Endodermal cell (in vitro differentiated cells): ENCODE measurements at places on chromosomes 16 and 17. TPM values are rescaled to one million over a fixed set of nuclear protein-coding genes. Genes with fewer than 3 reads are reported as not detected.

The HOXB1 gene
- total RNA-seq = not detected in 2 replicates

DNA sequence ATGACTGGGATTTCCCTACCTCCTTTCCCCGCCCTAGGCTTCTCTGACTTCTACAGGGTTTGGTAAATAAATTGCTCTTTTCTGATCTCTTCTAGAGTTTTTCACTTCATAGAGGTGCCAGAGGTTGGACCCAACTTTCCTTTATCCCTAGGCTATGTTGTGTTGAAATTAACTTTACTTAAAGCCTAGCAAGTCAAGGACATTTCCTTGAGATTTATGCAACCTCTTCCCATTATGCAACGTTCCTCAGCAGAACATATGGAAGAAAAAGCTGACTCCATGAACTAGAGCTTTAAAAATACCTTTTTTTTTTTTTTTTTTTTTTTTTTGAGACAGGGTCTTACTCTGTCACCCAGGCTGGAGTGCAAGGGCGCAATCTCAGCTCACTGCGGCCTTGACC, 15.5 kb downstream of the MPO start:
- DNase-seq = no peak
- H3K36me3 ChIP-seq = no peaks in the 10 kb centered on the region
- no peak overlapping the region for H3K27ac ChIP-seq
- H3K27me3 ChIP-seq = peaks cover 50% of the 10 kb centered on the region
- no peaks in the 10 kb centered on the region for H3K4me1 ChIP-seq

DNA sequence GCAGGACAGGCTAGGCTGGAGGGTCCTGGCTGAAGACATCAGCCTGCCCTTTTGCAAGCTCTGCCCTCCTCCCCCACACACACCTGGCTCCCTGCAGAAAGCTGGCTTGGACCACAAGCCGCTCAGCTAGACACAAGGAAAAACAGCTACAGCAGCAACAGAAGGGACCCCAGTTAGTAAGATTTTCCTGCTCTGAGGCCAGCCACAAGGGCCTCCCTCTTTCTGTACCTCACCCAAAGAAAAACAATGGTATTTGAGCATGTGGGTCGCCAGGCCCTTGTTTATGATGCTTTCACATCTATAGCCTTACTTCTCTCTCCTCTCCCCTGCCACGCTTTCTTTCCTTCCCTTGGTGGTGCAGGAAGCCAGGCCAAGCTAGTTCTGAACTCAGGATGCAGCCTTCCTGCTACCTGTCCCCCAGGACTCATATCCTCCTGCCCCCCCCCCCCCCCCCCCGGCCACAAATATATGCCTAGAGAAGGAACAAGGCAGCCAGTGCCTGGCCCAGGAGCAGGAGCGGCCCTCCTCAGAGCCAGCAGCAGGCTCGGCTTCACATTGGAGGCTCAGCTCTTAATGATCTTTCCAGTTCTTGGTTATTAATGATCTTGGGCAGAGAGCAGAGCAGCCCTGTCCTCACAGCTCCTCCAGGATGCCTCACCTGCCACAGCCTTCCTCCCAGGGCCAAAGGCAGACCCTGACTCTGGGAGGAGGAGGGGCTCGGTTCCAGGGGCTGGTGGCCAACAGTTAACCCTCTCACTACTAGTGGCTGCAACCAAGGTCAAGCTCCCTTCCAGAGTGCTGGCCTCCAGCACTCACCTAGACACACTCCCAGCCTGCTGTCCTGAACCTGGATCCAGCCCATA, 19.5 kb downstream of the GRIN2C start:
- peak; percentile 87 for DNase-seq
- peaks cover 35% of the 10 kb centered on the region for H3K27me3 ChIP-seq
- H3K27ac ChIP-seq = no peak overlapping the region
- peaks cover 8% of the 10 kb centered on the region for H3K4me1 ChIP-seq
- H3K36me3 ChIP-seq = peaks cover 4% of the 10 kb centered on the region

DNA sequence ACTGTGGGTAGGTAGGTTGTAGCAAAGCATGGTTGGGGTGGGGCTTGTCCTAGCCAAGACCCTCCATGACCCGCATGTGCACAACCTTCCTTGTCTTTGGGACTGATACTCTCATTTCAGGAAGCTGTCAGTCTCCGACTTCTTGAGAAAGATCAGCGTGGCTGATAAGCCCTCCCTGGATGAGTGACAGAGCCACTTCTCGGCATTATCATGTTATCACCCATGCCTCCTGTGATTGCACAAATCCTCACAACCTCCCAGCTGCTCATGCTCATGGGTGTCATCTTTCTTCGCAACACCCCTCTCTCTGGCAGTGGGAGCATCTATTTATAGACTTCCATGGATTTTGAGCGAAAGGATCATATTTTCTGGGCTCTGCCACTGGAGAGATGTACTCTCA, 314.2 kb downstream of the FOXL1 start:
- no peak overlapping the region for H3K27ac ChIP-seq
- no peaks in the 10 kb centered on the region for H3K36me3 ChIP-seq
- DNase-seq = no peak
- peaks cover 16% of the 10 kb centered on the region for H3K4me1 ChIP-seq
- H3K27me3 ChIP-seq = no peaks in the 10 kb centered on the region
- H3K4me3 ChIP-seq = no peak overlapping the region

- DNase-seq = peak; percentile 78
- no peak overlapping the region for H3K27ac ChIP-seq
- no peaks in the 10 kb centered on the region for H3K27me3 ChIP-seq
- H3K36me3 ChIP-seq = peaks cover 16% of the 10 kb centered on the region
- H3K4me3 ChIP-seq = peak overlapping the region; percentile 99
Observed at GRCh38 chr17:39979893-39980350, 685 bp upstream of the PSMD3 start.

- H3K27ac ChIP-seq = peak overlapping the region; percentile 50
- H3K27me3 ChIP-seq = no peaks in the 10 kb centered on the region
- peak overlapping the region; percentile 90 for H3K4me3 ChIP-seq
- peaks cover 4% of the 10 kb centered on the region for H3K4me1 ChIP-seq
Observed at GRCh38 chr17:75783803-75784472, 668 bp upstream of the UNK start.

The C1QTNF8 gene
- total RNA-seq = 0.20 TPM in 1 of 3 replicates, not detected in the others

DNA sequence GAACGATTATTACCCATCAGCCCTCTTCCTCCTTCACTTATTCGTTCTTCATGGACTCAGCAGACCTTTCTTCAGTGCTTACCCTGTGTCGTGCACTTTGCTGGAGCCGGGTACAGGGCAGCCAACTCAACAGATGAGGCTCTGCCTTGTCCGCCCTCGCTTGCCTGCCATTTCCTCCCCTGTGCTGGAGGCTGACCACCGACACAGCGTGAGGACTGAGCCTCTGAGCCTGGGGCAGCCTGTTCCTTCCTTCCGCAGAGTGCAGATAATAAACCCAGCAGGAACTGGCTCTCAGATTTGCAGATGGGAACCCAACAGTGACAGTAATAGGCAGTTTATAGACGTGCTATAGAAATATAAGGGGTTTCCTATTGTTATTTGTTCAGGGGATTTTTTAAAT, 7.0 kb upstream of the SLC39A11 start:
- H3K36me3 ChIP-seq = no peaks in the 10 kb centered on the region
- no peak overlapping the region for H3K27ac ChIP-seq
- peaks cover 39% of the 10 kb centered on the region for H3K27me3 ChIP-seq

The PIRT gene
- total RNA-seq = not detected in 3 replicates

DNA sequence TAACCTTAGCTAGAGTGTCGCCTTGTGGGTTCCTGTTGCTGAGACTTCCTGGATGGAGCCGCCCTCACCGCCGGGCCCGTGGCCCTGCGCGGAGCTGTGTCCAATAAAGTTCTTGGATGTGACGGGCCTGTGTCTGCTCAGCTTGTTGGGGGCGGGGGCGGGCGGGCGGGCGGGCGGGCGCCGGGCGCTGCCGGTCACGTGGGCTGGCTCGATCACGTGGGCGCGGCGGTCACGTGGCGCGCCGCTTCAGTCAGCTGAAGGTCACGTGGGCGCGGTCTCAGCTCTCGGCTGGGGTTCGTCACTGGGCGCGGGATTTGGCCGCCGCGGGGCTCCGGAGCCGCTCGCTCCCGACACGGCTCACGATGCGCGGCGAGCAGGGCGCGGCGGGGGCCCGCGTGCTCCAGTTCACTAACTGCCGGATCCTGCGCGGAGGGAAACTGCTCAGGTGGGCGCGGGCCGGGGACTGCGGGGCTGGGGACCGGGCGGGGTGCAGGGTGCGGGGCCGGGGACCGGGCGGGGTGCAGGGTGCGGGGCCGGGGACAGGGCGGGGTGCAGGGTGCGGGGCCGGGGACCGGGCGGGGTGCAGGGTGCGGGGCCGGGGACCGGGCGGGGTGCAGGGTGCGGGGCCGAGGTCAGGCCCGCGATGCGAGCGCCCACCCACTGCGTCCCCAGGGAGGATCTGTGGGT, at the start of gene AMDHD2:
AMDHD2 (plus strand) TSS at position 275 of the 687 bp plus-strand sequence; CDS start at position 363, 88 bp downstream.
- H3K4me3 ChIP-seq = peak within 1 kb of the TSS; percentile 88
- peaks cover 53% of the 10 kb centered on the region for H3K36me3 ChIP-seq
- peak within 1 kb of the TSS; percentile 44 for H3K27ac ChIP-seq
- peaks cover 10% of the 10 kb centered on the region for H3K4me1 ChIP-seq
- H3K27me3 ChIP-seq = no peaks in the 10 kb centered on the region

DNA sequence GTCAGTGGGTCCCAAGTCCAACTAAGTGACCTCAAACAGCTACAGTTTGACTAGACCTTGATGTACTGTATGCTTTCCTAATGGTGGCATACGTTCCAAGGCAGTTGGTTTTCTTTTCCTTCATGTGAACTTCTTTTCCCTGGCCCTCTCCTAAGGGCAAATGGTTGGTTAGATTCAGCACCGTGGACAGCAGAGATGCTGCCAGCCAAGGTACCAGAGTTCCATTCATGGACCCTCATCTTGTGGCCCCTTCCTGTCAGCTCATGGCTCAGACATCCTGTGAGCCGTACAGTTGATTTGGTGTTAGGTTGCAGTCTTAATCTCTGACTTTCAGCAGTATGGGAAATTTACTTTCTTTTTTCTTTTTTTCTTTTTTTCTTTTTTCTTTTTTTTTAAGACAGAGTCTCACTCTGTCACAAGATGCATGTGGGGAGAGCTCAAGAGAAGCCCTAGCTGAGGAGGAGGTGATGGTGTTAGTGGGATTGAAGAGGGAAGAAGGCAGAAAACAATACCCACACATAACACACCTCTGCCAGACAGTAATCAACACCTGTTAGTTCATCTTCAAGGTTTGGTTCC, 122.4 kb downstream of the USP31 start:
- no peak overlapping the region for H3K4me3 ChIP-seq
- no peaks in the 10 kb centered on the region for H3K27me3 ChIP-seq
- peak; percentile 88 for DNase-seq
- no peak overlapping the region for H3K27ac ChIP-seq

DNA sequence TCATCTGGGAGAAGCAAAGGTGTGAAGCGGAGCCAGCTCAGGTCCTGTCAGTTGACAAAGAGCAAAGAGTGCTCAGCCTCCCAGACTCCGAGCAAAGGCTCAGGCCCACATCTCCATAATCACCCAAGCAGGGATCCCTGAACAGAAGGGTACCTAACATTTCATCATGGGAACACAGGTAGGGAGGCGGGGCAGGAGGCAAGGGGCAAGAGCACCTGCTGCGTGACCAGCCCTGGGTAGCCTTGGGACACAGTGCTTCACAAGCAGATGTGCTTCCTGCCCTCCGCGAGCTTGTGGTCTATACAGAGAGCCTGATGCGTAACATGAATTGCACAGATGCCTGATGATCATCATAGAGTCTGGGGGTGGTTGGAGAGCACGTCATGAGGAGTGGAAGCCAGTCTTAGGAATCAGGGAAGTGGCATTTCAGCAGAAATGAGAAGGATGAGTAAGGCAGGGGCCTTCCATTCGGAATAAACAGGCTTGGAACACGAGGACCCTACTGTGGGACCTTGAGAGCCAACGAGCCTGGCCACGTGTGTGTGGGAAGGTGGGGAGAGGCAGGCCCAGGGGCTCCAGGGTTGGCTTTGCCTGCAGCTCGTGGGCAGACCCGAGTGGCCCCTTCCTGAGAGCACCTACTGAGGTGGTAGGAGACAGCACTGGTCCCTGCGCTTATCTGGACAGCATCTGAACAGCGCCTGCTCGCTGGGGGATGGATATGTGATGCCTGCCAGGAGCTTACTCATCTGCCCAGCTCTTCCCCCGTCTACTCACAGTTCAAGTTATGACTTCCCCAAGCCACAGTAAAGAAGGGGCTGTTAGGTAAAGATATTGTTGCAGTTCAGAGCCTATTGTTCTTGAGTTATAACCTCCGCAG, 125.8 kb downstream of the CCDC182 start:
- H3K4me3 ChIP-seq = no peak overlapping the region
- no peak for DNase-seq
- H3K27ac ChIP-seq = no peak overlapping the region
- H3K36me3 ChIP-seq = peaks cover 23% of the 10 kb centered on the region
- H3K4me1 ChIP-seq = peaks cover 5% of the 10 kb centered on the region

DNA sequence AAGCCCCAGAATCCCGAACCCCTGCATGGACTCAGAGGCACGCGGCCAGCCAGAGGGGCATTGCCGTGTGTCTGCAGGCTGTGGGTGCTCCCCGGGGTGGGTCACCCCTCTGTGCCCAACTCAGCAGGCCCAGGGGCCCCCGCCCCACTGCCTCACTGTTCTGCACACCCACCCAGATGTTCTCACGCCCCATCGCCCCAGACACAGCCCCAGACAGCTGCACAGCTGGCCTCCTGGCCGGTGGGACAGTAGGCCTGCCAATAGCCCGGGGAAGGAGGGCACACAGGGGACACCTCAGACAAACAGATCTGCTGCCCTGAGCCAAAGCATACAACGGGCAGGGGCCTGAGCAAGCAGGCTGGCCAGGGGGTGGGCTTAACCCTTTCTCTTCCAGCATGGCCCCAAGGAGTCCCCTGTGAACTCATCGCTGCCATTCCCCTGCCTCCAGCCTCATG, 27.6 kb upstream of the NXPH3 start:
- H3K27ac ChIP-seq = no peak overlapping the region
- H3K27me3 ChIP-seq = no peaks in the 10 kb centered on the region
- H3K36me3 ChIP-seq = no peaks in the 10 kb centered on the region
- peaks cover 9% of the 10 kb centered on the region for H3K4me1 ChIP-seq
- peak; percentile 56 for DNase-seq
- H3K4me3 ChIP-seq = no peak overlapping the region

DNA sequence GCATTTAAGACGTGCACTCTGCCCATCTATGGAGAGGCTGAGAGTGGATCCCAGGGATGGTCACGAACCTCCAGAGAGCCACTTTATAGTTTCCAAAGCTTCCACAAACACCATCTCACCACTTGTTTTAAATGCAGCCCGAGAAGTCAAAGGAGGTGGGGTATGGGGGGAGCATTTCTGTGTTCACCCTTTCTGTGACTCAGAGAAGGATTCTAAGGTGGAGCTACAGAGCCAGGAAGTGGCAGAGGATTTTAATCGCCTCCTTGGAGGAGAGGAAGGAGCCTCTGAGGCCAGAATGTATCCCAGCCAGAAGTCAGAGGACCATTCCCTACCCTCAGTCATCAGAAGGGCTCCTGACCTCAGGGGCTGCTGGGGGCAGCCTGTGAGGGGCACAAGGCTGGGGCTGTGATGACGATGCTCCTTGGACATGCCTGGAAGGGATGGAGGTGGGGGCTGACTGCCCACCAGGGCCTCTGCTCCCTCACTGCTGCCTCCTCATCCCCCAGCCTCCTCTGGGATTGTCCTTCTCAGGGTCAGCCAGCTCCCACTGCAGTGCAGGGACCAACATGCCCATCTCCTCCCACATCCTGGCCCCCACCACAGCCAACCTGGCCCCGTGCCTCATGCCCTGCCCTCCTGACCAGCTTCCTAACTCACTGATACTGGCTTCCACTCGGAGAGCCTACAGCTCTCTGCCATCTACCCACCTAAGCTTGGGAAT, 2.8 kb downstream of the XYLT2 start:
- no peak overlapping the region for H3K4me3 ChIP-seq
- peaks cover 10% of the 10 kb centered on the region for H3K27me3 ChIP-seq
- no peak overlapping the region for H3K27ac ChIP-seq

The KCNH4 gene
- total RNA-seq = not detected in 3 replicates

The PRKCB gene
- total RNA-seq = 0.38 to 1.7 TPM (median 0.76 TPM) in 3 replicates
